ENCODE measurements at places on chromosomes 5 and 9.

DNA sequence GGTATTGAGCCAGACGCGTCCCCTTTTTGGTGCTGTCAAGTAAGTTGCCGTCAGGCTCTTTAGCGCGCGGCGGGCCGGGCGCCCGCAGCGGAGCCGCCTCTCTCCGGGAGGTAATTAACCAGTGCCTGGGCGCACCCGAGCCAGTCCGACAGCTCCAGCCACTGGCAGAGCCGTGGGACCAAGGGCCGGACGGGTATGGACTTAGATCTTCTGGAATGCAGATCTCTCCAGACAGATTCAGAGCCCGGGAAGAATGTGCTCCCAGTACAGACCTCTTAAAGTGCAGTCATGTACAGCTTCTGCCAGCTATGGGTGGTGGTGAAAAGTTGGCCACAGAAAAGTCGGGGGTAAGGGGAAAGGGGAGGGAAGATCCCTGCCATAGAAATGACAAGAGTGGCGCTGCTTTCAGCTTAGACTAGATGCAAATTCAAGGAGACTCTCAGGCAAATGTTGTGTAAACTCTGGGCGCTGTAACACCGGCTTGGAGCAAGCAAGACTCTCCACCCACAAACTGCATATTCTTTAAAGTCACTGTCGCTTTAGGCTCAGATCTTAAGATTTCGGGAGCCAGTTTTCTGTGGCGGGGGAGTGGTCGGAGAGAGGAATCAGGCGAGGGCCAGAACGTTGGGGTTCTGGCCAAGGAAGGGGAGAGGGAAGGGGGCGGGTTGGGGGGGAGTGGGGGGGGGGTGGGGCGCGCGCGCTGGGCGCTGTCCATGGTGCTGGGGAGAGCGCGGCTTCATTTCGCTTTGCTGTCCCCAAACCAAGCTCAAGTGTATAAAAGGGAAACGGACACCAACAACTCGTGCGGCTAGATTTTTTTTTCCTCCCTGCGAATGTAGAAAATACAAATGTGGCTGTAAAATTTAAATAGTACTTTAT is 29.2 kb downstream of the NR2F1 start:
- DNase-seq: no peak

GRCh38 chr9:70588999-70589398 is 174.5 kb upstream of the KLF9 start:
- no peak for DNase-seq

DNA sequence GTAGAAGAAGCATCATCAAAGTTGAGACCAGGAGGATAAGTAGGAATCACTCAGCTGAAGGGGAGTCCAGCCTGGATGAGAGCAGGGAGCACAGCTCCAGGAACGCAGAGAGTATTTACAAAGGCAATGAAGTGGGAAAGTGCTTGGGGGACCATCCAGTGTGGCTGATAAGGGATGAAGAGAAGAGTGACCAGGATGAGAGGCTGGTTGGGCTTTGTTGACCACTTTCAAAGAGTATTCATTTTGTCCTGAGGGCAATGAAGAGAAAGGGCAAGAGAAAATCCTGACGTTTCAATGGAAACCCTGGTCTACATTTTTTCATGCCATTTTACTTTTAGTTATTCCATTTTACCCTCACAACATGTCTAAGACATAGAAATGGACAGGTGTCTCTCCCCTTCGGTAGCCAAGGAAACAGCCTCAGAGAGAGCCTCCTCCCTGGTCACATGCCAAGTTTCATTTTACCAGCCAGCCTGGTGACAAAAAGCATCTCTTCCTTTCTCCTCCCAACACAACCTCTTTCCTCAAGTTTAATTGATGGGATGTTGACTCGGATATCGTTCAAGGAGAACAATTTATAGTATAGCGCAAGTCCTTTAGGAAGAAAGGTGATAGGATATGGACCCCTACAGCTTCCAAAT is 492.7 kb upstream of the CLINT1 start:
- DNase-seq: no peak

- no peak for DNase-seq
These were observed 630.6 kb upstream of the SGCD start for GRCh38 chr5:155696362-155696761.
